ENCODE measurements at places on chromosomes 4 and X.

- no peak for DNase-seq
These were observed 7.3 kb downstream of the SEC24B start for GRCh38 chr4:109440948-109441347.

GRCh38 chrX:151688695-151689094 lies 6.6 kb upstream of the PRRG3 start:
- DNase-seq: no peak

- DNase-seq: no peak
These were observed 89.3 kb downstream of the HNRNPD start for GRCh38 chr4:82284475-82284857.

- DNase-seq: no peak
These were observed 334.5 kb downstream of the GALNTL6 start for GRCh38 chr4:172147687-172148086.

- no peak for DNase-seq
These were observed 31.8 kb downstream of the ANXA10 start for GRCh38 chr4:168124008-168124641.
